8988T (cell line): ENCODE measurements at places on chromosomes 2 and 18.

- no peak for DNase-seq
These were observed 1.3 kb upstream of the HOXD4 start for GRCh38 chr2:176149939-176150583.

DNA sequence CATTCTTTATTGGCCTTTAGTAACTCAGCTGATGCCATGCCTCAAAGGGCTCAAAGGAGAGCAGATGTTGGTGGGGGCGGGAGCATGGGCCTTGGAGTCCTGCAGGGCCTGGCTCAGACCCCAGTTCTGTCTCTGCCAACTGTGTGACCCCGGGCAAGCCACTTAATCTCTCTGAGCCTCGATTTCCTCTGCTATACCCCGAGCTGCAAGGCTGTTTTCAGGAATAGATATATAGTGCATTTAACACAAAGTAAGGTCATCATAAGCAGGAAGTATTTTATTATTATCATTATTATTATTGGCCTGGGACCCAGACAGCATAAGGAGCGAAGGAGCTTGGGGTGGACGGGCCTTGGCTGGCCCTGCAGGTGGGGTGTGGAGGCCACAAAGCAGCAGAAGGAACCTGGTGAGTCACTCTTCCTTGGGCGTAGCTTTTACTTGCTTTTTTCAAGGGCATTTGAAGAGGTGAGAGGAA lies 162.7 kb downstream of the INHBB start:
- no peak for DNase-seq

DNA sequence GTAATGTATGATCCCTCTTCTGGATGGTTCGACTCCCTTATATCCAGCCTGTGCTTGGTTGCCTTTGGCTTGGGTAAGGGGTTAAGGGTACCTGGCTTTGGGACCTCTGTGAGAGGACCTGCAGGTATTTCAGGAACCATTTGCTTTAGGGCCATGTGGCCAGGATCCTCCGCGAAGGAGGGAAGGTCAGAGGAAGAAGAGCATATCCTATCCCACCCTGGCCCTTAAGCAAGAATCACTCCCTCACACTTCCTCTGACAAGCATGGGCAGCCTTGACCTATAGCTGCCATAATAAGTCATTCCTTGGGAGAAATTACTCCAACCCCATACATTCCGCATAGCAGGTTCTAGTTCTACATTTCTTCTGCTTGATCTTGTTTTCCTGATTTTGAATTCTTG lies 59.1 kb upstream of the TXNDC2 start:
- no peak for DNase-seq

DNA sequence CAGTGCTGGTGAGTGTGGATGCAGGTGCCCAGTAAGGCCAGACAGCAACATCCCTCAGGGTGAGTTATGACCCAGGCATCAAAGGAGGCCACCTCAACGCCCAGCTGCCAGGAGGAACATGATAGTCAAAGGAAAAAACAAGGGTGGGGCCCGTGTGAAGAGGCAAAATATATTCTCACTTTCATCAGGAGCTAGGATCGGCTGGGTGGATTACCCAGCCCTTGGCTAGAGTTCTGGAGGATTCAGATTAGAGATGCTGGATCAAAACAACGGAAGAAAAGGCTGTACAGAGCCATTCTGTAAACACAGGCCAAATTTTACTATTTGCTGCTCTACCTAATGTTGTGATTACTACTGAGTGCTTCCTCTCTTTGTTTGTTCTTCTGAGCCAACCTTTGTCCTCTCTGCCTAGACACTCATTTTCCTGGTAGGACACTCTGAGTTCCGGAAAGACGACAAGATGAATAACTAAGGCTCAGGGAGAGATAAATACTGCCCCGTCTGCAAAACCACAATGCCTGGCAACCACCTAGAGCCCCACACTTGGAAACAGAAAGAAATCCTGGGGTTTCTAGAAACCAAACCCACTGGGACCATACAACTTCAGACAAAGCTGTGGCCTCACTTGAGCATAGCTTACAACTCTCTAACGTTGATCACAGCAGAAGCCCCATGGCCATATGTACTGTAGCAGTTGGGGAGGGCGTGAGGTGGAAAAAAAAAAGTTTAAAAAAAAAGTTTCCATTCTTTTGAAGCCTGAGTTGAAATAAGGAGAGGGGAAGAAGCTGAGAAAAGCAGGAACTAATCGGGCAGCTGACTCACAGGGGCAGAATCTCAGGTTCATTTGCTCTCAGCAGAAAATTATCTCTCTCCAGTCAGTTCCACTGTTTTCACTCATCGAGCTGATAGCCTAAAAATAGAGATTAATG lies 17.8 kb upstream of the PMAIP1 start:
- no peak for DNase-seq

DNA sequence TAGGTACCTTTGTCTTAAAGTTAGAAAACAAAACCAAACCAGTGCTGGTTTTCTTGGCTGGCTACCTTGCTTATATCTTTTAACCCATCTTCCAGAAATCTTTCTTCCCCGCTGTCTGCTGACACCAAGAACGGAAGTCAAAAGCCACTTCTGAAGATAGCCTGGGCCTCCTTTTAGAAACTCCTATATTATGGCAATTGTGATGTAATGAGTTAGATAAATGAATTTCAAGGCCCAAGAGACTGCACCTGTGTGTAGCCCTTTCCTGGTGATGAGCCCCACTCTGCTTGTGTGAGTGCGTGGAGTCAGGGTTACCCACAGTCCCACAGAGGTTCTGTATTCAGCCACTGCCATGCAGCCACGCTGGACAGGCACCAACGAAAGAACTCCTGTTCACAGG lies 60.7 kb downstream of the ARMC9 start:
- no peak for DNase-seq

DNA sequence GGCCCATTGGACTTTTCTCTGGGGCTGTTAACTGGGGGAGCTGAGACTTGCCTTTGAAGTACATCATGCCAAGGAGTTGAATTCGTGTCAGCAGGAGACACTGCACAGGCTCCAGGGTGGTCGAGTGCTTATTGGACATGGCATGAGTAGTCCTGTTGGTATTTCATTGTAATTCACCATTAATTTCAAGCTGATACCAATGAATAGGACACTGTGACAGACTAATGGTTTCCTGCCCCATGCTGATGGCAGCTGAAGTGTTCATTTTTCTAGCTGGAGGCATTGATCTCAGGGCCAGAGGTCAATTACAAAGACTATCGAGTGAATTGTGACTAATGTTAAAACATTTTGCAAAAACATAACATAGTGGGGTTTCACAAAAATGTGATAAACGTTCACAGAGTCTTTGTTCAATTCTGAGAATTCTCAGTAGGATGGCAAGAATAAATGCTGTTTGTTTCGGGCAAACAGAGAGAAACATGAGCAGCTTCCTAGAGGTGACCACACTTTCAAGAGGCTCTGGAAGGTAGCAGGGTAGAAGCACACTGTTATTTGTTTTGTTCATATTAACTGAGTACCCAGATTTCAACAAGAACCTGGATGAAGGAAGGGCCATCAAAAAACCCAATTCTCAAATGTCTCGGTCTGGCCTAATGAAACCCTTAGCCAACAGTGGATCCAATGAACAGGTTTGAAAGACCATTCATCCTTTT lies 90.6 kb upstream of the ARL4C start:
- no peak for DNase-seq

DNA sequence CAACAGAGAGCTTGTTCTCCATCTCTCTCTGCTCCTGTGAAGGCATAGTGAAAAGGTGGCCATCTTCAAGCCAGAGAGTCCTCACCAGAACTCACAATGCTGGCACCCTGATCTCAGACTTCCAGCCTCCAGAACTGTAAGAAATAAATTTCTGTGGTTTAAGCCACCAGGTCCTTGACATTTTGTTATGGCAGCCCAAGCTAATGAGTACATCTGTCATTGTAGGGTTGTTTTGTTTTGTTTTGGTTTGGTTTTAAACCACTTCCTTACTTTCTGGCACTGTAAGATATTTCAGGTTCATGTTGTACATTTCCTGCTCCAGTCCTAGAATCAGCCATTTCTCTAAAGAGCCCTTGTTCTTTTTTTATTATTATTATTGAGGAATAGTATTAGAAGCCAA lies 171.2 kb downstream of the CPS1 start:
- no peak for DNase-seq

- no peak for DNase-seq
These were observed 992.3 kb upstream of the FANCL start for GRCh38 chr2:59233448-59233847.

- no peak for DNase-seq
These were observed 1576.0 kb upstream of the DDX18 start for GRCh38 chr2:116238511-116238910.

DNA sequence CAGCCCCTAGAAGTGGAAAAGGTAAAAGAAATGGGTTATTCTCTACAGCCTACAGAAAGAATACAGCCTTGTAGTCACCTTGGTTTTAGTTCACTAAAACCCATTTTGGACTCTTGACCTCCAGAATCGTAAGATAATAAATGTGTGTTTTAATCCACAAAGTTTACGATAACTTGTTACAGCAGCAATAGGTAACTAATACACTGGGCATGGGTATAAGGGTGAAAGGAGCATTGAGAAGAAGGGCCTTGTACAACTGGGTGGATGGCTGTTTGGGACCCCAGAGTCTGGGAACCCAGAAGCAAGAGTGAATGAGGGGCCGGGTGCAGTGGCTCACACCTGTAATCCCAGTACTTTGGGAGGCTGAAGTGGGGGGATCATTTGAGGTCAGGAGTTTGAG lies 2.2 kb upstream of the MFSD6 start:
- no peak for DNase-seq

- DNase-seq: no peak
These were observed 18.3 kb downstream of the SGPP2 start for GRCh38 chr2:222442665-222443064.

DNA sequence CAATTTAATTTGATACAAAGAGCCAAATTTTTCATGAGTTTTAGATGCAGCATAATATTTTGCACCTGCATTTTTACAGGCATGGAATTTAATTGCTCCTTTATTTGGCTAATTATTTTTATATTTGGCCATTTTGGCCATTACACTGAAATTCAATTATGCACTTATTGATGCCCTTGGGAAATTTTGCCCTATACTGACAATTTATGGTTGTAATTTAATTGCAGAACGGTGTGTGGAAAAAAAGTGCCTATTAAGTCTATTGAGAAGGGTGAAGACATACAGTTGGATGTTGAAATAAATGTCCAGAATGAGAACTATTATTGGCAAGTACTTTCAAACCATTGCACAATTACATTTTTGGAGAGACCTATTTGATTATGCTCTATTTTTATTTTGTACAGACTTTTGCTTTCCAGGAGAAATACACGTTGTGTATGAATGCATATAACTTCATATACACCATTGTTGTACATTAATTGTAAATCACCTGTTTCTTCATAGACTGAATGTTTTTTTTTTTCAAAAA lies 1319.3 kb upstream of the CDH2 start:
- no peak for DNase-seq

GRCh38 chr2:27889774-27890145 lies 427 bp downstream of the RBKS start:
- no peak for DNase-seq

DNA sequence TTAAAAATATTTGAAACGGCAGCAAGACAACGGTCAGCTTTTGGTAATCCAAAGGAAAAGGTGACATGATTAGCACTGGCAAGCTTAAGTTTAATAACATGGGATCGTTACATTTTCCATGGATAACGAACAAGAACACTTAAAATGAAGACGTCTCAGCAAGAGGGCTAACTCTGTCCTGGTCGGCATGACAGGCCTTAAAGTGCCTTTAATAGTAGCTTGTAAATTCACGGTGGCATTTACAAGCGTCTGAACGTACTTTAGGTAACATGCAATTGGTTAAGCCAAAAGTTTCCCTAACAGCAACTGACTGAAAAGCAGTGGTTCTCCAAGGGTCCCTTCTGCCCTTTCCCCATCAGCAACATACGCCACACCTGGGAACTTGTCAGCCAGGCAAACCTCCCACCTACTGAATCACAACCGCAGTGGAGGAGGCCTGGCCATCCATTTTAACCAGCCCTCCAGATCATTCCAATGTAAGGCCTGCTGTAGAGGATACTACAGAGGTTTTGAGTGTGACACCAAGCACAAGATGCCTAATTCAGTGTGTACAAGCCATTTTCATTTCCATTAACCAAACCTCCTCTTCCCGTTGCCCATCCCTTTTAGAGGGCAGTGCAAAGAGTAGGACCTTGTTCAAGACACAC lies 4.4 kb downstream of the TGFA start:
- DNase-seq: no peak

GRCh38 chr2:200450288-200450687 lies 59.6 kb downstream of the KCTD18 start:
- DNase-seq: no peak

- DNase-seq: no peak
These were observed 66.2 kb downstream of the MDH1 start for GRCh38 chr2:63654959-63655358.

- no peak for DNase-seq
These were observed 266.5 kb upstream of the SPOPL start for GRCh38 chr2:138235041-138235440.

GRCh38 chr18:57497372-57498294 lies 62.5 kb downstream of the ONECUT2 start:
- no peak for DNase-seq

DNA sequence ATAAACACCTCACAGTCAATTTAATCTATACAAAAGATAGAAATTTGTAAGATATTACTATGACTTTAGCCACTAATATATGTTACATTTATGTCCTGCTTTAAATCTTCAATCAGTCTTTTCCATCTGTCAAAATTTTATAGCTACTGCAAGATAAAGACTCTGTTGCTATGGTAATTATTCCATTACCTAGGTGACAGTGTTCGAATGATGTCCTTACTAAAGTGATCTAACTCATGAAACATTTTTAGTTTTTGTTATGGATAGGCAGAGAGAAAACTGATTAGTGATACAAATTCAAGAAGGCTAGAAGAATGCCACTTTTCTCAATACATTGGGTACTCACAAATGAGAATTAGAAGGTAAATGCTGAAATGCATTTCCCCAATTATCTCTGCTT lies 359.9 kb upstream of the FSHR start:
- no peak for DNase-seq

- DNase-seq: no peak
These were observed 40.6 kb upstream of the ANXA4 start for GRCh38 chr2:69701100-69701945.

DNA sequence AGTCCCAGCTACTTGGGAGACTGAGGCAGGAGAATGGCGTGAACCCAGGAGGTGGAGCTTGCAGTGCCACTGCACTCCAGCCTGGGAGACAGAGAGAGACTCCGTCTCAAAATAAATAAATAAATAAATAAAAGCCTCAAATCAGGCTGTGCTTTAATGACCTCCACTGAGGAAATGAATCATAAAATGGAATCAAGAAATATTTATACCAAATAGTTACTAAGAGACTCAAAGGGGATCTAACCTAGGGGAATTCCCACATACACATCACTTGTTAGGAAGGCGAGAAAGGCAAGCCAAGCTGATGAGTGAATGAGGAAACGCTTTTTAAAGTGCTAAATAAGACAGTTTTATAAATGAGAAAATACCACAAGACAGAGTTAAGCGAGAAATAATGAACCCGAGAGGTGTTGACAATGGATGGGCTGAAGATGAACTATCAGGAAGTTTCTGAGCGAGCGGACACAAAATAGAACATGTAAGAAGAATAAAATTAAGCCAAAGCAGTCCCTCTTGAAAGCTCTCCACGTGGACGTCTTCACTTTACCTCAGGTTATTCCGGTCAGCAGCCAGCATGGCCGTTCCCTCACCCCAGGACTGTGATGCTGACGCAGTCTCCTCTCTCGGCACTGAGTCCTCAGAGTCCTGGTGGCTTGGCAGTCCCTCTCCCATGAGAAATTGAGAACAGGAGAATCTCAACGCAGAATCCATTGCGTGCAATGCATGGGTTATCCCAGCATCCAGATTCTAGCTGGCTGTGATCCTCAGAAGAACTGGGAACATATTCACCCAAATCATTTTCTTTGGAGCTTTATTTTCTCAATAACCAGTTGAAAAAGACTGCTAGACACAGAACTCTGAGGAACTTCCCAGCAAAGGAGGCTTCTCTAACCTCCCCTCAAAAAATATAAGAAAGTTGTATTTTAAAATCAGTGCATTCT lies 22.3 kb downstream of the PXDN start:
- no peak for DNase-seq
